WTC11 (cell line): ENCODE measurements at places on chromosomes 11 and 22.

DNA sequence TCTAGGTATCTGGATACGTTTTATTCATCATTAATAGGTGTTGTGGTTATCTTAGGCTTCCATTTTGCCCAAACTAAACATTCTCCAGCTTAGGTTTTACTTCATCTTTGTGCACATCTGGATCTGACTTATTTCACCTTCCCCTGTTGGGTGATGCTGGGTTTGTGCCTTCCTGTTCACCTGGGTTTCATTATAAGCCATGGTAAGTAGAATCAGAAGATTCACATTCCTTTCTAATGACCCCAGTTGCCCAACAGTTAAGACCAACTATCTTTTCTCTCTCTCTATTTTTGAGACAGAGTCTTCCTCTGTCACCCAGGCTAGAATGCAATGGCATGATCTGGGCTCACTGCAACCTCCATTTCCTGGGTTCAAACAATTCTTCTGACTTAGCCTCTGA, 44.6 kb downstream of the LMO2 start:
- H3K36me3 ChIP-seq = no peaks in the 10 kb centered on the region
- H3K27ac ChIP-seq = no peak overlapping the region
- no peak for DNase-seq
- H3K4me1 ChIP-seq = peaks cover 9% of the 10 kb centered on the region

- H3K27ac ChIP-seq = no peak overlapping the region
- peak overlapping the region; percentile 69 for H3K4me3 ChIP-seq
- H3K4me1 ChIP-seq = peaks cover 70% of the 10 kb centered on the region
- peaks cover 19% of the 10 kb centered on the region for H3K27me3 ChIP-seq
These were observed 88.1 kb upstream of the ARHGAP32 start for GRCh38 chr11:129280027-129280811.

- H3K4me3 ChIP-seq = no peak overlapping the region
- H3K36me3 ChIP-seq = no peaks in the 10 kb centered on the region; the same call in 1 of the 2 replicates
- H3K27me3 ChIP-seq = no peaks in the 10 kb centered on the region
- DNase-seq = no peak
- H3K27ac ChIP-seq = no peak overlapping the region
These were observed 7.2 kb downstream of the TTLL1 start for GRCh38 chr22:43081968-43082367.

GRCh38 chr11:134625631-134626030, 213.6 kb upstream of the B3GAT1 start:
- H3K27me3 ChIP-seq = peaks cover 9% of the 10 kb centered on the region
- H3K36me3 ChIP-seq = peaks cover 3% of the 10 kb centered on the region; the same call in 1 of the 2 replicates
- H3K4me1 ChIP-seq = no peaks in the 10 kb centered on the region
- no peak overlapping the region for H3K4me3 ChIP-seq

DNA sequence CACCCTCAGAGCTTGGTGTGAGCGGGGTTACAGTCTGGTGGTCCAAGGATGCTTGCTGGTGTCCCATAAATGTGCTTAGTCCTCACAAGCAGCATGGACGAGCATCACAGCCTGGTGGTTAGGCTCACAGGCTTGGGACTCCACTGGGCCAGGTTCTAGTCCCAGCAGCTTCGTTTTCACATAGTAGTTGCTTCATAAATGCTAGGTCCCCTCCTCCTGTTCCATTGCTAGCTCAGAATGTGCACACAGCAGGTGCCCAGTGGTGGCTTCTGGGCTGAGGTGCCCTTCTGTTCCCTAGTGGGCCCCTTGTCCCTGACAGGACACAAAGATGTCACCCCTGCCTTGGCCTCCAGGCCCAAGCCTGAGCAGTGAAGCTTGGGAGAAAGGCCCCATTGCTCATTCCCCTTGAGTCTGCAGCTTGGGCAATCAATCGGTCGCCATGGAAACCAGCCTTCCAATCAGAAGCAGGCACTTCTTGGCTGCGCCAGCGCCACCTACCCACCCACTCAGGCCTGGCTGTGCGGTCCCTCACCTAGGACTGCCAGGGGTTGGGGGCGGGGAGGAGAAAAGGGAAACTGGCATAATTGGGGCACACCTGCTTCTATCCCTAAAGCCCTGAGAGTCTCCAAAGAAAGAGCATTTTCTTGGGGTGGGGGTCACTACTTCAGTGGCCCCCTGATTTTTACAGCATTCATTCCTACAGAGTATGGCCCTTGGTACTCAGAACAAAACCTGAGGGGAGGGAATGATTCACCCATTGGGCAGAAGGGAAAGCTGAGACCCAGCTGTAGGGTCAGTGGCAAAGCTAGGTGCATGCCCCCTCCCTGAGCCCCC, 48.1 kb downstream of the CYTH4 start:
- H3K4me3 ChIP-seq = no peak overlapping the region
- no peak overlapping the region for H3K27ac ChIP-seq
- peaks cover 29% of the 10 kb centered on the region for H3K4me1 ChIP-seq
- peaks cover 43% of the 10 kb centered on the region for H3K27me3 ChIP-seq
- peak; percentile 91 for DNase-seq

DNA sequence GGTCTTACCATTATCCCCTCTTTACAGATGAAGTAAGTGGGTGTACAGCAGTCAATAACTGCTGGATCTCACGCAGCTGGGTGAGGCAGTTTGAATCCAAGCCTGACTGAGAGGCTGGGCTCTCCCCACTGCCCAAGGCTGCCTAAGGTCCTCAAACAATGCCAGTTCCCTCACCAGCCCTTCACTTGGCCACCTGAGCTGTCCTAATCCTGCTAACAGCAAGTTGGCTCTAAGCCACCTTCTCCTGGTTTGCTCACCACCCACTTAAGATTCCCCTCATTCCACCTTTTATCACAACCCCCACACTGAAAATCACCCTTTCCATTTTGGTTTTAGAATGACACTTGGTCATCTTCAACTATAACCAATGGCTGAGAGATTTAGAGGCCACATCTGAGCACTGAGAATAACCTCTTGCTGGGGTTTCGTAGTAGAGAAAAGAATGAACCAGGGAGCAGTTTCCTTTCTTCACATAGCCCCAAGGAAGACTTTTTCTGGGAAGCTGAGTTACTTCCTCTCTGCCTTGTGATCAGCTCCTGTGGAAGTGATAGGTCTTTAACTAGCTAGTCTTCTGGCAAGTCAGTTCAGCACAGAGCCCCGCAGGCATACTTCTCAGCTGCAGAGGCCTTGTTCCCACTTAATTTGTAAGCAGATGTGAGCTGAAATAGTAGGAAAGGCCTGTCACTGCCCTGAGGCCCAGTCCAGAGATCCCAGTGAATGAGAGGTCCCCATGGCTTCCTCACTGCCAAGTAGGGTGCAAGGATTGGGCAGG, 57.8 kb upstream of the TTC12 start:
- H3K4me3 ChIP-seq = no peak overlapping the region
- H3K27ac ChIP-seq = no peak overlapping the region
- DNase-seq = no peak
- no peaks in the 10 kb centered on the region for H3K27me3 ChIP-seq
- H3K4me1 ChIP-seq = peaks cover 20% of the 10 kb centered on the region

GRCh38 chr22:31508536-31508935, 12.2 kb downstream of the SFI1 start:
- peaks cover 25% of the 10 kb centered on the region for H3K36me3 ChIP-seq
- H3K27ac ChIP-seq = no peak overlapping the region
- H3K4me3 ChIP-seq = no peak overlapping the region

- no peak overlapping the region for H3K4me3 ChIP-seq
- H3K4me1 ChIP-seq = peaks cover 11% of the 10 kb centered on the region
- no peak overlapping the region for H3K27ac ChIP-seq
These were observed 562.6 kb upstream of the ANO3 start for GRCh38 chr11:25769287-25769686.

DNA sequence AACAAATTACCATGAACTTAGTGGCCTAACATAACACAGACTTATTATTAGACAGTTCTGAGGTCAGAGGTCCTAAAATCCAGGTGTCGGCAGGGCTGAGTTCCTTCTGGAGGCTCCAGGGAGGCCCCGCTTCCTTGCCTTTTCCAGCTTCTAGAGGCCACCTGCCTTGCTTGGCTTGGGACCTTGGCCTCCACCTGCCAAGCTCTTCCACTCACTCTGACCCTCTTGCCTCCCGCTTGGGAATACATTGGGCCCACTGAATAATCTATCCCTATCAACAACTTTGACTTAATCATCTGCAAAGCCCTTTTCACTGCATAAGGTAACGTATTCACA, 3.2 kb upstream of the MS4A10 start:
- no peaks in the 10 kb centered on the region for H3K27me3 ChIP-seq
- no peaks in the 10 kb centered on the region for H3K4me1 ChIP-seq
- H3K4me3 ChIP-seq = no peak overlapping the region

DNA sequence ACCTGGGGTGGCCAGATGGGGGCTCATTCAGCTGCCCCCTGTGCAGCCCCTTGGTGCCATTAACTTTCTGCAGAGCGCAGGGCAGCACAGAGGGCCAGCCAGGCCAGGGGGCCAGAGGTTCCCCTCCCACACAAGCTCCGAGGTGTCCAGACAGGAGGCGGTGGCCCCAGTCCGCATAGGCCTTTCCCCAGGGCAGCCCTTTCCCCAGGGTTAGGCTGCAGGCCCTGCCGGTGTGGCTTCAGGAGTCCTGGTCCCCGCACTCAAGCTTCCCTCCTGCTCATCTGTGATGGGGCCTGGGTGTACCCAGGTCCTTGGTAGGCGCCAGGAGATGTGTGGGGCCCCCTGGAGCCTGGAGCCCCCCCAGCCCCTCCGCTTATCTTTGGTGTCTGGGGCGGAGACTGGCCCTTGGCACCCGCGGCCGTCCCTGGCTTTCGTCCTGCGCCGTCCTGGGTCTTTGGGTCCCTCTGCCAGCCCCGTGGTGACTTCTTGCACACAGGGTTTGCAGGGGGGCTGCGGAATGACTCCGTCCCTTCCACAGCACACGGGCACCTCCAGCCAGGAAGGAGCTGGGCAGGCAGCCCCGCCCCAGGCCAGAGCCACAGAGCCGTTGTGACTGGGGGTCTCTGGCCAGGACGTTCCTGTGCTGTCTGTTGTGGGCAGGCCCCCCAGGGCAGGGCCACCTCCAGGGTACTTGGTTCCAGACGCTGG, 8.9 kb downstream of the BRSK2 start:
- no peak for DNase-seq
- H3K4me1 ChIP-seq = no peaks in the 10 kb centered on the region
- no peaks in the 10 kb centered on the region for H3K27me3 ChIP-seq
- no peak overlapping the region for H3K4me3 ChIP-seq
- H3K27ac ChIP-seq = no peak overlapping the region

DNA sequence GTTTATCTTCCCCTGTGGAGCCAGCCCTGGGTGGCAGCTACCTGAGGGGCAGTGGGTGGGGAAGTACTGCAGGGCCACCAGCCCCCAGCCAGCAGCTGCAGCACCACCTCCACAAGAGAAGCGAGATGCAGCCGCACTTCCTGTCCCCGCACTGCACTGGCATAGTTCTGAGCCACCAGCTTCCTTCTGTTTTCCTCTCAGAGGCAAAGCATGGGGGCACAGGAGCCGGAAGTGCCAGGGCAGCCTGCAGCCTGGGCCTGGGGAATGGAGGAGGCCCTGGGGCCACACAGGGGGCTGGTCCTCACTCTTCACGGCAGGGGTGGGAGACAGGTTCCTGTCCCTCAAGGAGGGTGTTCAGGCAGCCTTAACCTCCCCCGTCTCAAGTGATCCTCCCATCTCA, 11.9 kb upstream of the SH3BP1 start:
- peaks cover 3% of the 10 kb centered on the region for H3K4me1 ChIP-seq
- H3K27ac ChIP-seq = no peak overlapping the region
- no peak for DNase-seq
- peaks cover 2% of the 10 kb centered on the region; the same call in 1 of the 2 replicates for H3K36me3 ChIP-seq
- H3K4me3 ChIP-seq = no peak overlapping the region
- no peaks in the 10 kb centered on the region for H3K27me3 ChIP-seq

DNA sequence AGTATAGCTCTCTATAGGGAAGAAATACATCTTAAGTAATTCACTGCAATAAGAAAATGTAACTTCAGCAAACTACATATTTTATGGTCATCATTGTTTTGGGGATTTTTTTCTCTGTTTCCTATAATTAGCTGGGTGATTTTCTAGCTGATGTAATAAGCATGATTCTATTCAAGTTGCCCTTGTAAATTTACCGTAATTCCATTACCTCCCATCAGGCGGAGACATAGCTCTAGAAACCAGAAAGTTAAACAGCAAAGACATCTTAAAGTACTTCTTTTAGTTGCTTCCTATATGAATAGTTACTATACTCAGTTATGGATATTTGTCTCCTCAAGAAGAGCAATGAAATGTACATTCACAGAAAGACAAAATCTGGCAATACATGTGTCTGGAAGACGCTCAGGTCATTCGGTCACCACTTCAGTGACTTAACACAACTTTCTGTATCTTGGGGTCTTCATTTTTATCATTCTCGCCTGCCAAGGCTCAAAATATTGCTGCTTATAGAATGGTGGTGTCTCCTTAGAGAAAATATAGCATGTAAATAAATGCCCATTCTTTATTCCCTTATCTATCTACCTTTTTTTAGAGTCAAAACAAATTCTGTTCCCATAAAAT, 239.9 kb upstream of the ZC3H12C start:
- H3K27me3 ChIP-seq = no peaks in the 10 kb centered on the region; the same call in 1 of the 2 replicates
- no peak overlapping the region for H3K4me3 ChIP-seq
- no peaks in the 10 kb centered on the region for H3K36me3 ChIP-seq
- no peaks in the 10 kb centered on the region for H3K4me1 ChIP-seq
- no peak for DNase-seq

GRCh38 chr11:71563406-71563805, 2.0 kb upstream of the KRTAP5-10 start:
- no peak overlapping the region for H3K27ac ChIP-seq
- peak; percentile 45 for DNase-seq
- H3K27me3 ChIP-seq = peaks cover 16% of the 10 kb centered on the region
